ENCODE measurements at places on chromosomes 1 and 21. TPM values are rescaled to one million over a fixed set of nuclear protein-coding genes. Genes with fewer than 3 reads are reported as not detected.

The SH3D21 gene
- 3.0 TPM for total RNA-seq

GRCh38 chr1:91746728-91747338, 139.1 kb downstream of the TGFBR3 start:
- no peak for DNase-seq
- H3K4me3 ChIP-seq = no peak overlapping the region
- H3K27me3 ChIP-seq = no peaks in the 10 kb centered on the region
- peak overlapping the region; percentile 39 for H3K27ac ChIP-seq

The CNR2 gene
- total RNA-seq = 23.4 TPM

DNA sequence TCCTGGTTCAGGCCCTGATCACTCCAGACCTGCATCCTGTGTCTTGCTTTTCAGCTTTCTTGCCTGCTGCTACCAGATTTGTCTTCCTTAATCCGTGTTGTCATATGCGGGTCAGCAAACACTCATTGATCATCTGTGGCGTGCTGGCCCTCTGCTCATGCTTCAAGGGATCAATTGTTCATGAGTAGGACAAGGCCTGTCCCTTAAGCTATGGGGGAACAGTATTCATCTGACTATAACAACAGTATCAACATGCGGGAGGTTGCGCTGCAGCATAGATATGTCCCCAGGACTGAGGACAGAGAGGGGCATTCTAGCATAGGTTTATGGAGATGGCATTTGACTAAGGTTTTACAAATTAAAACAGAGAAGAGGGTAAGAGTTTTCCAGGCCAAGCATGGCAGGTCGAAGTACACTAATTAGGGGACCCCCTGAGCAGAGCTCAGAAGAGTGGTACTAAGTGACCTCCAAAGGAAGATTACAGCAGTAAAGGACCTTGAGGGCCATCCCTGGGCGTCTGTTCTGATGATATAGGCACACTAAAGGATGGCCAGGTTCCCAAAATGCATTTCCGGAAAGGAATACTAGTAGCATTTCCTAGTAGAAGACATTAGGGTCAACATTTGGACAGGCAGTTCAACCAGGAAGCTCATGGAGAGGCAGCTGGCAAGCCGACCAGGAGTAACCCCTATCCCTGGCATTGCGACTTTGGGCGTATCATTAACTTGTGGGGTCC, 811 bp upstream of the ZNF672 start:
- no peaks in the 10 kb centered on the region for H3K27me3 ChIP-seq
- DNase-seq = no peak
- peaks cover 27% of the 10 kb centered on the region for H3K4me1 ChIP-seq
- peak overlapping the region; percentile 98 for H3K27ac ChIP-seq
- no peaks in the 10 kb centered on the region for H3K36me3 ChIP-seq

GRCh38 chr1:48876330-48876785, 99.7 kb upstream of the BEND5 start:
- H3K36me3 ChIP-seq = no peaks in the 10 kb centered on the region
- DNase-seq = no peak
- no peak overlapping the region for H3K4me3 ChIP-seq
- H3K27me3 ChIP-seq = no peaks in the 10 kb centered on the region

The AGMAT gene
- total RNA-seq = 1.6 TPM

DNA sequence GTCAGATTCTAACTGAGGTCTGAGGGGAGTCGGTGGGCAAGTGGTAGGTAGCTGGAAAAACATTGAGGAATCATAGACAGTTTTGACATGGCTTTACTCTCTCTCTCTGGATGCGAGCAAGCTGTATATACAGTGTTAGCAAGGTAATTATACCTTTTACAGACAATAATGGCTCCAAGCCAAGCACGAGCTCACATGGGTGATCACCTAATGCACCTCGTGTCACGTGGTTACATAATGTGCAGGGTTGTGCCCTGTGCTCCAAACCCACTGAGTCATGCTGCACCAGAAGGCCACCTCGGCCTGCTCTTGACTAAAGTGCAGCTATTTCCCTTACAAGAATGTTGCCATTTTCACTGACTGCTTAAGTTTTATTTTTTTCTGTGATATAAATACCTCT, 7.6 kb upstream of the CLCA2 start:
- no peak for DNase-seq
- no peaks in the 10 kb centered on the region for H3K27me3 ChIP-seq
- H3K36me3 ChIP-seq = no peaks in the 10 kb centered on the region
- H3K4me3 ChIP-seq = no peak overlapping the region
- H3K27ac ChIP-seq = no peak overlapping the region
- peaks cover 7% of the 10 kb centered on the region for H3K4me1 ChIP-seq

Measured in spleen (tissue), 13 donors.